ENCODE measurements at places on chromosomes 7 and 10.

GRCh38 chr10:72567889-72568640 is 57.8 kb downstream of the MICU1 start:
- DNase-seq: peak; percentile 42

GRCh38 chr7:13911909-13912308 is 77.6 kb downstream of the ETV1 start:
- DNase-seq: no peak

DNA sequence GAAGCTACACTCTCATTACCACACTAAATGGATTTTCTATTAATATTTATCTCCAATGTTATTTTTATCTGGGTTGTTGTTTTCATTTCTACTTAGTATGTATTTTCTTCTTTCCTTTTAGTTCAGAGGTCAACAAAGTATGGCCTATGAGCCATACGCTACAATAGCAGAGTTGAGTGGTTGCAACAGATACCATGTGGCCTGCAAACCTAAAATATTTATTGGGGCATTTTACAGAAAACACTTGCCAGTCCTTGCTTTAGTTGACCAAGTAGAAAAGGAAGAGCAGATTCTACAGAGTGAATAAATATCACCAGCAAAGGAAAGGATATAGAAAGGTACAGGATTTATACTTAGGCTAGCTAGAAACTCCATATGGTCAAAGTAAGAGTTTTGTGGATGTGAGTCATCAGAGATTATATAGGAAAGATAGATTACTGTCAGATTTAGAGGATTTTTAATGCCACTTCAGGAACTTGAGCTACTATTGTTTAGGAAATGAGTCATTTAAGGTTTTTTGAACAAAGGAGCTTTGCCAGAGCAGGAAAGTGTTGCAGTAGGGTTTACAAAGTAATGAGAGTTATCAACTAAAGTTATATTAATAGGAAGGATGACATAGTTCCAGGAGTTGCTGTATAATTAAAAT is 323.3 kb upstream of the KAT6B start:
- peak; percentile 6 for DNase-seq

DNA sequence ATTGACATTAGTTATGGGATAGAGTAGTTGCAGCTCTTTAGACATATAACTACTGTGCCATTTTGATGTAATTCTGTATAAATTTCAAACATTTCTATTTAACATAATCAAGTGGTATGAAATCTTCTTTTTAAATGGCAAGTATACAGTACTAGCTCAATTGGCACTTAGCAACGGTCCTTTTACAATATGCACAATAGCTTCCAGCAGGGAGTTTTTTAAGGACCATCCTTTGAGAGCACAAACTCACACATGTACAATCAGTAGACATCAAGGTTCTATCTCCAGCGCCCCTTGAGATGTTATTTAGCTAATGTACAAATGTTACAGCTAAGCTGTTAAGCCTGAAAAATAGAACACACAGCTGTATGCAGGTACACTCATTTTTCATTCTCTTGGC is 480.7 kb downstream of the TFEC start:
- DNase-seq: no peak
